Bone marrow (tissue), 2 donors: ENCODE measurements at places on chromosomes 1 and 21.

- no peak for DNase-seq
Observed at GRCh38 chr1:19425646-19426239, 59.6 kb downstream of the CAPZB start.

GRCh38 chr1:107228704-107229371 lies 88.0 kb downstream of the NTNG1 start:
- no peak for DNase-seq

GRCh38 chr1:225662155-225662554 lies 9.2 kb upstream of the ENAH start:
- DNase-seq: no peak

- no peak for DNase-seq
Observed at GRCh38 chr1:240610636-240611035, 1.3 kb downstream of the GREM2 start.

- no peak for DNase-seq
Observed at GRCh38 chr1:2460996-2461751, 14.9 kb upstream of the PLCH2 start.

GRCh38 chr1:174519844-174520243 lies 72.1 kb downstream of the GPR52 start:
- DNase-seq: no peak

DNA sequence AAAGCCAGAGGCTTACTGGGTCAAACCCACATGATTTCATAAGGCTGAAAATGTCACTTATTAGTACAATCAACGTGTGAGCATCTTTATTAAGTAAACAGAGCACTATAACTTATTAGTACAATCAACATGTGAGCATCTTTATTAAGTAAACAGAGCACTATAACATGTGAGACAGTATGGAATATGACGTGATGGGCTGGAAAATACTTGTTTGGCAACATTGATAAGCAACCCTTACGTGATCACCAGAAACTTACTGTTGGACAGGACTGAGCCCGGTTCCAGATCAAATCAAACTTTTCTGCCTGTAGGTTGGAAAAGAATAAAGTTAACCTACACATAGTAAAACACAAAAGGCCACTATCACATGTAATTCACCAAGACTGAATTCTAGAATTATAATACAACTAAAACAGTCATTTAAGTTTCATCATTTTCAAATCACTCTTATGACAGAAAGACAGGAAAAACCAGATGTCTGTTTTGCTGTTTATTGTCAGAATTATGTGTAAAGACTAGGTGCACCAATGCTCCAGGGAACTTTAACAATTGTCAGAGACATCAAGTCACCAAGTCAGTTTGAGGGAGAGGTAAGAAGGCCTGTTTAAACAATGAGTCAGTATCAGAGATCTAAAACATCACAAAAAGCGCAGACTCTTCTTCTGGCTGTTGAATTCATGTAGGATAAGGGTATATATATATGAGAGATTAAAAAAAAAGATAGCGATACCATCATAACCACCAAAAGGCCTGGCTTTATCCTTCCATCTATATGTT lies 15.7 kb downstream of the ATPAF1 start:
- no peak for DNase-seq

DNA sequence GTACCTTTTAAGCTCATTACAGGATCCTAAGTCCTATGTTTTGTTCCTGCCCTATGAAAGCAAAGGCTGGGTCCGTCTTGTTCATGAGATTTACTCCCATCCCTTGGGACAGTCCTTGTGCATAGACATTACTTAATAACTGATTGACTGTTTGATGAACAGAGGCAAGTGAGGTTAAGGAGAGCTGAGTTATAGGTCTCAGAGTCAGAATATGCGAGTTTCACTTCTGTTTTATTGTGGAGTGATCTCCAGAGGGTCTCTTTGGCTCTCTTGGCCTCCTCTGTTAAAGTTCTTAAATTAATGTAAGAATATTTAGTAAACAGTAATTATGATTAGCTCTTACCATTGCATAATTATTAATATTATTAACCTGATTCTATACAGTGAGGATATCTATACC lies 52.6 kb downstream of the BRINP2 start:
- no peak for DNase-seq

DNA sequence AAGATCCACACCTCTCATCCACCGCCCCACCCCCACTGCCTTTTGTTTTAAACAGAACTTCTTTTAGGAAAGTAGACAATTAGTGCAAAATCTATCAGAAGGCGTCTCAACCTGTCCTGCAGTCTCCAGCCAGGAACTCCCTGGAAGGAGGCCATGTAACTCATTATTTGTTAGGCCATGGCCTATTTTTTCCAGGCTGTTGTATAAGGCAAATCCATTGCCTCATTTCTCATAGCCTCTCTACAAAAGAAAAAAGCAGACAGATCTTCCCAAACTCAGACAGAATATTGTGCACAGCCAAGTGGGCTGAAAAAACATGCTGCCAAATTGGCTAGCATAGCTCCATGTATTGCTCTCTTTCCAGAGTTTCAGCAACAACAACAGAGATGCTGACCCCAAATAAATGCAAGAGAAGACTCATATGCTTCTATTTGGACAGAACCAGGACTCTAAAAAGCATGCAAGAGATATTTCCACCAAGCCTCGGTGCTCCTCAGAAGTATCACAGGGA lies 770.7 kb upstream of the CXADR start:
- DNase-seq: no peak

DNA sequence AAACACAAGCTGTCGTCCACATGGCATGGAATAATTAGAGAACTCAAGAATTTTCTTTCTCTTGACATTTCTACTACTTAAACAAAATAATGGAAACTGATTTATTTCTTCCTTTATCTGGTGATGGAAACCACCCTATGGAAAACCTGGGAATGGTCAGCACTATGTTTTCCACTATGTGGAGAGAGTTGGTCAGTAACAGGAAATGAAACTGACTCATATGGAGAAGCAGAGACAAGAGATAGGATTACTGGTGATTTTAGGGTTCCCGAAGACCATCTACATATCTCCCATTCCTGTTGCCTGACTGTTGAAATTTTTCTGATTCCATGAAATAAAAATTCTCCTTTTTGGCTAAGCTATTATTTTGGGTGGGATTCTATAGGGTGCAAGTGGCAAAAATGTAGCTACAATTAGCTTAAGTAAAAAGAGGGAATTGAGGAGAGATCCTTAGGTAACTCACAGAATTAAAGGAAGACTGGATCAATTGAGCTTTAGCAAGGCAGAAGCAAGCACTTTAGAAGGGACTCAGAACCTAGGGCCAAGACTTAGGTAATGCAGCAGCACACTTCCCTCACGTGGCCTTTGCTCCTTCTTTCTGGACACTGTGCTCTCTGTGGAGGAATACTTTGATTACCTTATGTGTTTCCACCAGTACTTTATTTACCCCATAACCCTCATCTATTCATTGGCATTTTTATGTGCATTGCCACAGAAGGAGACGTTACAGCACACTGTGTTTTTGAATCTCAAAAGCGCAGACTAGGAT lies 89.6 kb downstream of the LEPR start:
- no peak for DNase-seq

DNA sequence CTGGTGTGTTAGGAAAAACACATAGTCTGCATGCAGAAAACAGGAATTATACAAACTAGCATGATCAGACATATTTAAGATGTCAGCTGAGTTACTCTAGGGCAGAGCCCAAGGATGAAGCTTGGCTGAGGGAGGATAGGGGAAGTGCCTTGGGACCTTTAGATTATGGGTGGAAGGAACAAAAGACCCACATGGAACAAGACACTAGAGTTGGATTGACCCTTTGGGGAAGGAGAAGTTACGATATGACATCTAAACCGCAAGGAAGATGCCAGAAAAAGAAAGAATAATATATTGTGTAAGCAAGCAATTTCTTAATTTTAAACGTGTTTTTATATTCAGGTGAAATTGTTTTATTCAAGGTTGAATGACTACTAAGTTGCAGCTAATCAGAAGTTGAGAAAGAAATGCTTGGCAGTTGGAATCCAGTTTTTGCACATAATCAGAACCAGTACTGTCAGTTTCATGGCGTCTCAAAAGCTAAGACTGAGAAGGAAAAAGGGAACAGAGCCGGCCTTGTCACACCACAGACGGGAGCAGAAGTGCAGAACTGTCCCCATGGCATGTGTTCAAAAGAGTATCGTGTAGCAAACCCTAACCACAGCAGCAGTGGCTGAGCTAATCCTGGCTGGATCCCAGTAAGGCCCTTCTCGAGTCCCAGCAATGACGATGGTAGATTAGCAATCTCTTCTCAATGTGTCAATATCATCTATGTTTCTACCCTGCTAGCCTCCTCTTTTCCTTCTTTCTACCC lies 31.2 kb upstream of the IFNAR2 start:
- DNase-seq: peak; percentile 18

DNA sequence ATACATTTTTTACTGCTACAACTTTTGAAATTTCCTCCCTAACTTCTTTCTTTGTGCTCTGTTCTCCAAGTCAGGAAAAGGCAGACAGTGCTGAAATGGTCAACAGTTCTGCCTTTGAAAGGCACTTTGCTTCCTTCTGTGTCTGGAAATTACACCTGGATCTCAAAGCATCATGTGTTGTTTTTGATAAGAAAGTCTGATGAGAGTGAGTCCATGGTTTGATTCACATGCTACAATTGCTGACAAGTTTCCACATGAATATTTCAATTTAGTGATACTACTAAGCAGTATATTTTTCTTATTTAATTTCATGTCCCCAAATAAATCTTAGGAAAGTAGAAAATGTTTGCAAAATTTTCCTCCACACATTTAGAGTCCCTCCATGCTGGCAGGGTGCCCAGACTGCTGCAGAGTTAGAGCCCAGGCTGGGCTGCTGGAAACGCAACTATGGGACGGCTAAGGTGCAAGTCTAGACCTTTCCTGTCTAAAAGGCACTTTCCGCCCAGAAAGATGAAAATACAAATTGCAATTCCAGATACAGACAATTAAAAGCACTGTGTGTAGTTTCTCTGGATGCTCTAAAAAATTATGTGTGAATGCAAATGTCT lies 96.6 kb upstream of the RUNX1 start:
- no peak for DNase-seq

DNA sequence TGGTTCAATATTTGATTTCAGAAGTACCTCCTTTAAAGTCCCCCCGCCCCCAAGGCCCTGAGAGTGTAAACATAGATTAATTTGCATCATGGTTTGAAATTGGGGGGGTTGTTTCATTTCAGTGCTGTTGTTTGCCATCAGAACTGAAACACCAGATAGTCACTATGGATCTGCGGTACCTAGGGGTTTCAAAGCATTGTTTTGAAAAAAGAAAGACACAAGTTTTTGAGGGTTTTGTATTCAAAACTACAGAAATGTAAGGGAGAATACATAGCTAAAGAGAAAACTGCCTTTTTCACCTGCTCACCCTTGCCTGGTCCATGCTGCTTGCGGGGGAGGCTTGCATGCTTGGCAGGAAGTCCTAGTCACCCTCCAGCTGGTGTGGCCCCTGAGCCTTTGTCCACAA lies 59.3 kb downstream of the ACP6 start:
- DNase-seq: no peak

GRCh38 chr1:225534135-225534534 lies 106.3 kb upstream of the LBR start:
- DNase-seq: no peak

- DNase-seq: no peak
Observed at GRCh38 chr1:30242722-30243457, 480.5 kb downstream of the MATN1 start.

- no peak for DNase-seq
Observed at GRCh38 chr1:8860738-8861516, 17.6 kb downstream of the ENO1 start.

- no peak for DNase-seq
Observed at GRCh38 chr1:14672005-14672404, 73.5 kb downstream of the KAZN start.
